ENCODE measurements at places on chromosomes 2 and 18.

DNA sequence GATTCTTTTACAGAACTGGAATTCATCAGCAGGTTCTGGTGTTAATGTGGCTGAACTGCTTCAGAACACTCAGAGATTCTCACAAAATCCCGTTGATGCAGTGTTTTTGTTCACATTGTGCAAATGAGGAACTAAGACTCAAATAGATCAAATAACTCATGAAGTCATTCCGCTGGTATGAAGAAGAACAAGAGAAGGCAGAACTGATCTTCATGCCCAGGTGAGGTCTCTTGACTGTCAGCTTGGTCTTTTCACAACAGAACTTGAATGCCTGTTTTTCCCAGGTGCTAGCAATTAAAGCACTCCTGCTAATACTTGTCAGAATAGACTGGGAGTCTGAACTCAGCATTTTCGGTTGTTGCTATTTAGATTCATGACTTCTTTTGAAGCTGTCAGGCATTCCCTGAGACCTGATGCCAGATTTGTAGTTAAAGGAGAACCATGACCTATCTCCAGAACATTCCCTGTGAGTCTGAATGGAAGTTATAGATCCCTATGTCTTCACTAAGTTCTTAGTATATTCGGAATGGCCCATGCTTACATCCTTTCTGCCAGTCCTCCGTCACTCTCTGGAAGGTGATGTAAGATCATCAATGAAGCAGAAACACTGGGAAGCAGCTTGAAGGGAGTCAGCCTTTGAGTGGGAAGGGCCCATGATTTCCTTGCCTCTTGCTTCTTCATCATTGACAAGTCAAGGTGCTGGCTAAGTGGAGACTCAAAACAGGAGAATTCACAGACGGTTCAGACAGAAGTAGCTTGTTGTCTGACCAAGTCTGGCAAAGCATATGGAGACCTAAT is 155.7 kb downstream of the MTCL1 start:
- DNase-seq, result no peak

DNA sequence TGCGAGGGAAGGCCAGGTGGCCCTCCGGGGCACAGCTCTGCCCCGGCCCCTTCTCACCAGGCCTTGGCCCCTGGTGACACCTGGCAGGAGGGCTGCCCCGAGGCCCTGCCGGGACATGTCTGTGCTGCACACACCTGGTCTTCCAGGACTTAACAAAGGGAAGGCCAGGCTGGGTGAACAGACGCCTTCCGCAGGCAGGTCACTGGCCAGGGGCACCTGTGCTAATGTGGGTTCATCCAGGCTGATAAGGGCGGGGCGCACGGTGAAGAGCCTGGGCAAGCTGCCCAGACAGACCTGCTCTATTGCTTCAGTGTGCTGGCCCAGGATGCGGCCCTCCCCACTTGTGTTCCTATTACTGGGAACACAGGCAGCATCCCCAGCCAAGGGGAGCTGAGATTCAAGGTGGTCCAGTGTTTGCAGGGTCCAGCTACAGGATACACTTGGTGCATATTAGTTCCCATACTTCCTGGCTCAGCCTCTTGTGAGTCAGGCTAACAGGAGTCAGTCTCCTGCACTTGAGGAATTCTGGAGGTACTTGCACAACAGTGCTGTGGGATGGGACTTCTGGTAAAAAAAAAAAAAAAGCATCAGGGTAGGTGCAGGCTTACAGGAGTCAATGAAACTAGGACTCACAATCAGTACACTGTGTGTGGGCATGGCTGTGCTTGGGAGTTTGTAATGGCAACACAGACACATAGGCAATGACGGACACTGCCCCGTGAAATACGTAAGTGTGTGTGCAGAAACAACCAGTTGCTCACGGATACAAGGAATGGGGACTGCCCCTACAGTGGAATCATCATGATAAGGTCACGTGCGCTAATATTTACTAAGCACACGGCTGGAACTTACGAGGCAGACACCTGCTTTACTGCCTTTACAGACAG is 261.4 kb downstream of the TWIST2 start:
- DNase-seq, result peak; percentile 76

DNA sequence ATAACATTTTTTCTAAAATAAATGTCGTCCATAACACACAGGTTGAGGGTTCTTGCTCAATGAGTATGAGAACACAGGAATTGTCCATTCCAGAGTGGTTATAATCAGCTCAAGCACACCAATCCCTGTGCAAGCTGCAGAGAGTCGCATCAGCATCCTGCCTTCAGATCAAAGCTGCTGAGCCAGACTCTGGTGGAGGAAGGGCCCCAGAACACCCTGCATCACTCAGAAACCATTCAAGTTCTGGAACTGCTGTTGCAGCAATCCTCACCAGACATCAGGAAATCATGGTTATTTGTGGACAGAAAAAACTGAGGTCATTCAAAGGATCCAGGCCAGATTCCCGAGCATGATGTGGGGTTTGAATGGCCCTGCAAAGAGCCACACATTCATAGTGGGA is 44.5 kb downstream of the DNER start:
- no peak for DNase-seq

DNA sequence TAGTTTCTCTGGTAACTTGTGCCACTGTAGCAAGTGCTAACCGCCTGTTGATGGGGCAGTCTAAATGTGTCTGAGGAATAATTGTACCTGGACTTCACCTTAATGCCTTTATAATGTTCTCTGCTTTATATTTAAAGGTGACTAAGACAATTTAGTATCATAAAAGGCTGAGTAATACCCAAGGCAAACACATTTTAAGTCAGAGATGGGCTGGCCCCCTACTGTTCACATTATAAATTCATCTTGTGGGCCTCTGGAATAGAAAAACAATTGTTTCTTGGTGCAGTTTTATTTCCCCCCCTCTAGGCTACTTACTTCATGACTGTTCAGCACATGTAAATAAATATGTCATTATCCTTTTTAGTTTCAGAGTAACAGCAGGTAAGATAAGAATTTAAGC is 559.3 kb upstream of the PIK3C3 start:
- DNase-seq, result no peak

DNA sequence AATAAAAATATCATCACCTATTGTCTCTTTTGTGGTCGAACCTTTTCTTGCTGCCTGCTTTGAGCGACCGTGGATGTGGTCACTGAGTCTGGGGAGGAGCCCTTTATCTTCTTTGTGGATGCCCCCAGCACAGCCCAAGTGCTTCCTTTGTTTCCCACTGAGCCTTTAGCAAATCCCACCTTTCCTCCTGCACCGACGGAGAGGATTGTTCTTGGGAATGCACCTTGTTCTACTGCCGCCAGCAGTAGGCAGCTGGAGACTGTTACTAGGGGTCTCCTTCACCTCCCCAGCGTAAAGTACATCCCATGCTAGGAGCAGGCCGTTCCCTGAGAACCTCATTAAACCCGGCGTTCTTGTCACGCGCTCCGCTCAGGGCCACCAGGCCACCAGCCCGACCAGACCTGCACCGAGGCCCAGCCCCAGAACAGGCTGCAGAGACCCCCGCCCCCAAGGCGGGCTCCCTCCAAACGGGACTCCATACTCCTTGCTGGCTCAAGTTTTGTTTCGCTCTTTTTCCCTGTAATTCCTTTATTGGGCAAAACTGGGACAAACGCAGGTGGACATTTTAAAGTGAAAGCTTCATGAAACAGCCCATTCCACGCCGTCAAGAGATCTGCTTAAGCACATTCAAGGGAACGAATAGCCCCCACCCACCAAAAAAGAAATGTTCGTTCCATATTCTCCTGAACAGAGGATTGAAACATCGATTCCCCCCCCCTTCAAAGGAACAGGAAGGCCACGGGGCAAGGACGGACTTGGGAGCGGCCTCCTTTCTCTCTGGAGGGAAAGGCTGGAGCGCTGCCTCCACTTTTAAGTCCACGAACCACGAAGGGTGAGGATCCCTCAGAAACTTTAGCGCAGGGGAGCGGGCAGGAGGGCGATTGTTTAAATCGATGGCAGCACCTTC is 1.1 kb upstream of the MAT2A start:
- DNase-seq, result peak; percentile 54

All from NCI-H1105 (cell line).